ENCODE measurements at places on chromosomes 7 and 10.

GRCh38 chr10:123703195-123703790 is 37.1 kb downstream of the GPR26 start:
- DNase-seq: no peak

GRCh38 chr7:50304911-50305582 is 531 bp downstream of the IKZF1 start:
- DNase-seq: peak; percentile 47

DNA sequence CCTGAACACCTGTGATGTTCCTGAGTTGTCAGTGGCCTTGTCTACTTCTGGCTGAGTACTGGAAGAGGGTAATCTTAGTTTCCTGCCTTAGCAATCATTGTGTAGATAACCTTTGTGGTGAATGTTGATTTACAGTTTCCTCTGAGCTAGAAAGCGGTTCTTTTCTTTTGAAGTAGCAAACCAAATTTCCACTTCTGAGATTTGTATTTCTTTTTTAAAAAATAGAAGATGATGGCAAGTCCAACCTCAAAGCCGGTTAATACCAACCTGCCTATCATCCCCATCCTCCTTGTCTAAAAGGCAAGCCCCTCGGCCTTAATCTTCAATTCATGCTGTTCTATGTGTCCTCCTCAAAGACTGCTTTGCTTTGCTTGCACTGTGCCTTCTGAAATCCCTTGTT is 12.5 kb upstream of the PALS2 start:
- DNase-seq: no peak

- no peak for DNase-seq
Observed at GRCh38 chr7:22002726-22003125, 57.0 kb upstream of the CDCA7L start.

DNA sequence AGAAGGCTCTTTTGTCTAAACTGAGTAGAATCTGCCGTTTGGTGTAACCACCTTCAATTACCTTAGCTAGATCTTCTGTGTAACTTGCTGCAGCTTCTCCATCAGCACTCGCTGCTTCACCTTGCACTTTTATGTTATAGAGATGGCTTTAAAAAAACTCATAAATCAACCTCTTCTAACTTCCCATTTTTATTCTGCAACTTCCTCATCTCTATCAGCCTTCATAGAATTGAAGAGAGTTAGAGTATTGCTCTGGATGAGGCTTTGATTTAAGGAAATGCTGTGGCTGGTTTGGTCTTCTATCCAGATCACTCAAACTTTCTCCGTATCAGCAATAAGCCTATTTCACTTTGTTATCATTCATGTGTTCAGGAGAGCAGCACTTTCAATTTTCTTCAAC is 1131.9 kb upstream of the CELF2 start:
- DNase-seq: no peak

GRCh38 chr10:91974960-91975359 is 51.4 kb downstream of the BTAF1 start:
- no peak for DNase-seq

DNA sequence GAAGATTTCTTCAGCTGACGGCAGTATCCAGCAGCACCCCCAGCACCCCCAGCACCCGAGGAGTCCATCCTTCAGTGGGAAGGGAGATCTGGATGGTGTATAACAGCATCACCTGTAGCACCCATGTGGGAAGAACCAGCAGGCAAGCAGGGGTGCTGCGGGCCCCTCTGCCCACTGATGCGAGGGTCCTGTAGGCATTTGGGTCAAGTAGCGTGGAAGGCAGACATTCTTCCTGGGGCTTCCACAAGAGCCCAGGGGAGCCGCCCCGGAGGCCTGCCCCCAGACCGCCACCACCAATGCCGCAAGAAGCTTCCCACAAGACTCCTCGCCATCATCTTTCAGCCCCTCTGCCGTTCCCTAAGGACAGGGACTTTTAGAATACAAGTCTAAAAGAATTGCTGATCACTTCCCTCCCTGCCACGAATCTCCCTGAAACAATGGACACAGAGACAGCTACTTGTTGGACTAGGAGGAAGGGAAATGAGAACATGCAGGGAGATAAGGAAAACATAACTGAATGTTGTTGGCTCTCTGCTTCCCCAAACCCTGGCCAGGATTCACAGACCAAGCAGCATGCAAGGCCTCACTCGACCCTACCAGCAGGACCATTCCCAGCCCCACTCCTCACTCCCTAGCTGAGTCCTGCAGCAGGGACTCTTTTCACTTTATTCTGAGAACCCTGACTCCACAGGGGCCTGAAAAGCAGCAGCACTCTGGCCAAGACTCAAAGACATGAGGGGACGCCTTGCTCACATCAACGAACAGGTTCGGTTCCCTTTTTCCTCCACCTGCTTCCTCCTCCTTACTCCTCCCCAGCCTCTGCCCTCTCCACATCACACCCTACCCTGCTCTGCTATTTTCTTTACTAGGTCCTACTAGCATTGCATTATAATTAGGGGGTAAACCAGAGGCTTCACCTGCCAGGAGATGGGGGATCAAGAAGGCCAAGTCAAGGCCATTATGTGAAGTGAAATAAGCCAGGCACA is 164.5 kb downstream of the HERPUD2 start:
- no peak for DNase-seq

- no peak for DNase-seq
Observed at GRCh38 chr10:132974249-132974796, 32.0 kb upstream of the CFAP46 start.

DNA sequence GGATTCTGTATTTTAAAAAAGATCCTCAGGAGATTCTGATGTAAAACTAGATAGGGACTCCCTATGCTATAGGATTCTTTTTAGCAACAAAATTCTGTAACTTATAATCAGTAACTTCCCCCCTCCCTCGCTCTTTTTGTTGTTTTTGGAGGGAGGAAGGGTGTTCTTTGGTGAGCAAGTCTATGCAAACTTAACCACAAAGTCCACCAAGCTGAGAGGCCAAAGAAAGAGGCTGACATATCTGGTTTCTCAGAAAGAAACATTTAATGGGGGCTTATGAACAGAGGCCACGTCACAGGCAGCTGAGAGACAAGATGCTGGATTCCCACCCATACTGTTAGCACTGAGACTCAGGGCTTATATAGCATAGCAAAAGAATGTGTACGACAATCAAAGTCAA is 14.3 kb upstream of the ABCB5 start:
- DNase-seq: no peak
